ENCODE measurements at places on chromosomes 5 and 9. TPM values are rescaled to one million over a fixed set of nuclear protein-coding genes. Genes with fewer than 3 reads are reported as not detected.

The IL13 gene
- not detected for total RNA-seq

The PHYHD1 gene
- 3.4 TPM for total RNA-seq

The LHX6 gene
- not detected for total RNA-seq

The SRD5A1 gene
- 32.3 TPM for total RNA-seq

The CLIC3 gene
- 4.9 TPM for total RNA-seq

The TMEM250 gene
- total RNA-seq, result 31.9 TPM

The NUTM2G gene
- total RNA-seq, result 0.15 TPM

DNA sequence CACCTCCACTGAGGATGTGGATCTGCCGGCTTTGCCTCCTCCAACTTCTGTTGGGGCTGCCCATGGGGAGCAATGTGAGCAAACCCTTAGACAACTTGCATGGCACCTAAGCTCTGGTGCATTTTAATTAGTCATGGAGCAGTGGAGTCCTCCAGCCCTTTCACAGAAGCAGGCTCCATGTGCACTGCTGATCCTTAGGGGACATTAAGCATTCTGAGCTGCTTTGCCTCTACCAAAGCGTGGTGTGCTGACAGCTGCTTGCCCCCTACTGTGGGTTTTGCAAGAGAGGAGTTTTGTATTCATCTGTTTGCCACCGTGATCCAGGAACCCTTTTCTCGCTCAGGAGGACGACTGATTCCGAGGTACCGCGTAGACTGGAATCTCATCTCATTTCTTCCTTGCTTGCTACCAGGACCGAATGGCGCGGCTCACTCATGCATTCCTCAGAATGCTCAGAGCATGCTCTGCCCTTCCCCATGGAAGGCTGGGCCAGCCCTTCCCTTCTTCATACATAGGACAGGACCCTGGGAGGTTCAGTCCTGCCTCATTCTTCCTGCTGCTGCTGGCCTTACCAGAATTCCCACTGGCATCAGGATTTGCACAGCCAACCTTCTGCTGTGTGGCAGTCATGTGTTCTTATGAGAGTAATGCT is 432.5 kb downstream of the GADD45G start:
- no peaks in the 10 kb centered on the region for H3K36me3 ChIP-seq
- no peak overlapping the region for H3K27ac ChIP-seq
- H3K4me3 ChIP-seq, result no peak overlapping the region
- H3K4me1 ChIP-seq, result no peaks in the 10 kb centered on the region

The CAMK4 gene
- total RNA-seq, result 0.89 TPM

The CCNO gene
- total RNA-seq, result 1.7 TPM

The MIER3 gene
- total RNA-seq, result 22.7 TPM

DNA sequence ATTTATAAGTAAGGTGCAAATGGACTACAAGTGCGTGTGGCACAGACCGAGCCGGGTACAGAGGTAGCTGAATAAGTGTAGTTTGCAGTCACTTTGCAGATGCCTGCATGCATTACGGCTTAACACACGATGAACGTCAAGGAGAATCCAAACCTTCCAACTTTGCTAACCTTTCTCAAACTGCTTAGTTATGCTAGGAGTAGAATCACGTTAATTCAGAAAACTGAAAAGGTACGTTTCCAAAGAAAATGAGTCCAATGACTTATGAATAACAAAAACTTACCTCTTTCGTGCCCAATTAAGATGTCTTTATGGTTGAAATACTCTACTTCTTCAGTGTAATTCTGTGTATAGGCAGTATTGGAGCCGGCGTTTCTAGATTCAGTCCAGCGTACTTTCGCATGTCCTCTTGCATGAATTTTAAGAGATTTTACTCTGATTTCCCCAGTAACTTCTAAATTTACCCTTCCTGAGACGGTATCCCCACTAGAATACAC is 539 bp downstream of the ARRDC3 start:
- H3K27me3 ChIP-seq, result no peaks in the 10 kb centered on the region
- H3K36me3 ChIP-seq, result peaks cover 3% of the 10 kb centered on the region
- H3K27ac ChIP-seq, result peak overlapping the region; percentile 98
- H3K4me3 ChIP-seq, result peak overlapping the region; percentile 85

DNA sequence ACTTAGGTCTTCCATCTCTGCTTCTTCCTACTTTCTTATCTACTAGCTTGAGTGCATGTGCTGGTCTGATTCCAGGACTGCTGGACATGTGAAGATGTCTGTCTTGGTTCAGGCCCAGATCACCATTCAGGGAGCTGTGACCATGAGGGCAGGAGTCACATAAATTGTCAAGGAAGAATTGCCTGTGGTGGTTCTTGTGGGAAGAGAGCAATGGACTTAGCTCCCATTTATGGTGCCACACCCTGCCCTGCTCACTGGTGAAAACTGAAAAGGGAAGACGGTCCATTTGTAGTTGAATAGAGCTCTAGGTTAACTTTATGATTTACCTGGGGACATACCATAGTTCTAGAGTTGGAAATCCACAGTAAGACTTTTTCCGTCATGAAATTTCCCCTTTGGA is 244.3 kb upstream of the ZNF608 start:
- H3K27me3 ChIP-seq, result no peaks in the 10 kb centered on the region
- H3K27ac ChIP-seq, result no peak overlapping the region
- DNase-seq, result no peak
- H3K4me1 ChIP-seq, result peaks cover 13% of the 10 kb centered on the region

The EQTN gene
- not detected for total RNA-seq

GRCh38 chr9:113645227-113645977 is 181.9 kb downstream of the RGS3 start:
- H3K36me3 ChIP-seq, result no peaks in the 10 kb centered on the region
- no peak overlapping the region for H3K4me3 ChIP-seq
- peaks cover 25% of the 10 kb centered on the region for H3K4me1 ChIP-seq
- H3K27ac ChIP-seq, result no peak overlapping the region
- peak; percentile 47 for DNase-seq

DNA sequence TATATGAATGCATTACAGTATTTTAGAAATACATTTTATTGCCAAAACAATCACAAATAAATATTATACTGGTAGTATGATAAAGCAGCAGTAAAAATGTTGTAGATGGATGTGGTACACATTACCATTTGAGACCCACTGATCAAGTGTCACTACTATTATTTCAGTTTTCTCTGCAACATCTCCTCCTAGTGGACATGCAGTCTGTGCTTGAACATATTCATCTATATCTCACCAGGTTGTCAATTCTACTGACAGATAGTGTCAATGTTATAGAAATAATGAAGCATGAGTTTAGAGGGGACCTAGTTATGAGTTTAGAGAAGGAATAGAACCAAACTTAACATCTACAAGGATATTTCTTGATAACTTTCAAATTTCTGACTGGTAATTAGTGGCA is 39.2 kb upstream of the ELOVL7 start:
- H3K27me3 ChIP-seq, result no peaks in the 10 kb centered on the region
- no peak for DNase-seq
- H3K27ac ChIP-seq, result no peak overlapping the region
- peaks cover 25% of the 10 kb centered on the region for H3K36me3 ChIP-seq
- no peaks in the 10 kb centered on the region for H3K4me1 ChIP-seq

DNA sequence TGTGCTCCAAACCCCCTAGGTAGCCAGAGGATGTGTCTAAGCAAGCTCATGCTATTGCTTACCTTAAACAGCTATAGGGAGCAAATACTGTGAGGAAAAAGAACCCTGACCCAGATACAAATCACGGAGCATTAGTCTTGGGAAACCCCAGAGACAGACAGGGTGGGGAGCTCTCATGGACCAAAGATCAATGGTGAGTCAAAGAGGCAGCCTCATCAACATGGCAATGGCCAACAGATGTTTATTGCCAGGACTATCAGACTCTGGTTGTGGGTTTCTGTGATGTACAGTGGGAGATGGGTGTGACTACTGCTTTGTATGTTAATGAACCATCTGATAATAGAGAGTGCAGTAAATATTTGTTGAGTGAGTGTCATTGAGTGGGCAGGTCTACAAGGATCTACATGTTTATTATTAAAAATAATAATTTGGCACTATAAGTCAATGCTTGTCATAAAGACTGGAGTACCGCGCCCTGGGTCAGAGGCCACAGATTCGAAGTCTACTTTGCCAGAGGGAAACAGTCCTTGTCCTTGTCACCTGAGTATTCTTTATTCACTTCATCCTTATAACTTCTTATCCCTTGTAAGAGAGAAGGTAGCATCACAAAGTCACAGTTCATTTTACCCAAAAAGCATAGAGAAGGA is 56.5 kb upstream of the RAI14 start:
- DNase-seq, result no peak
- no peak overlapping the region for H3K27ac ChIP-seq
- H3K36me3 ChIP-seq, result peaks cover 1% of the 10 kb centered on the region
- H3K4me1 ChIP-seq, result peaks cover 23% of the 10 kb centered on the region
- no peak overlapping the region for H3K4me3 ChIP-seq

The ANKRD18B gene
- total RNA-seq, result 1.4 TPM

- peak overlapping the region; percentile 99 for H3K27ac ChIP-seq
- no peak for DNase-seq
- no peak overlapping the region for H3K4me3 ChIP-seq
- peaks cover 84% of the 10 kb centered on the region for H3K4me1 ChIP-seq
- no peaks in the 10 kb centered on the region for H3K27me3 ChIP-seq
Observed at GRCh38 chr9:120937596-120937995, 11.0 kb upstream of the TRAF1 start.

GRCh38 chr5:151451626-151452520 is 4.5 kb downstream of the SLC36A1 start:
- no peaks in the 10 kb centered on the region for H3K27me3 ChIP-seq
- H3K27ac ChIP-seq, result peak overlapping the region; percentile 95
- DNase-seq, result no peak
- H3K4me1 ChIP-seq, result peaks cover 62% of the 10 kb centered on the region

GRCh38 chr9:95438561-95439357 is 78.0 kb downstream of the PTCH1 start:
- no peak overlapping the region for H3K4me3 ChIP-seq
- H3K27ac ChIP-seq, result no peak overlapping the region
- no peaks in the 10 kb centered on the region for H3K36me3 ChIP-seq
- H3K4me1 ChIP-seq, result peaks cover 8% of the 10 kb centered on the region
- no peaks in the 10 kb centered on the region for H3K27me3 ChIP-seq

DNA sequence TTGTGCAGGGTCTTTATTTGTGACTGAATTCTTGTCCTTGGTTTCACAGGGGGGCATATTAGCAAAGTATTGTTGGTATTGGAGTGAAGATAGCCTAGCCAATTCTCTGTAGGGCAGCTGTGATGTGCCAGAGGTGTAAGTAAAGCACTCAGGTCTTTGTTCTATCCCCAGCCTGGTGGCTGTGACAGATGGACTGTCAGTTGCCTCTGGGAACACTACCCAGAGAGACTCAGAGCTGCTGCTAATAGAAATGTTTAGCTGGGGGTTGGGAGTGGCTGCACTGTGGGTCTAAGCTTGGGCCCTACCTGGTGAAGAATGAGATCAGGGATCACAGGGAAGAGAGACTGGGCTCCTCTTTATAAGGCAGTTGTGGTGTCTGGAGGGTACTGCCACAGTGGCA is 1006.5 kb upstream of the TYRP1 start:
- no peak for DNase-seq
- no peaks in the 10 kb centered on the region for H3K4me1 ChIP-seq
- H3K27ac ChIP-seq, result no peak overlapping the region
- H3K27me3 ChIP-seq, result peaks cover 2% of the 10 kb centered on the region
- H3K4me3 ChIP-seq, result no peak overlapping the region

The ZNF366 gene
- not detected for total RNA-seq

The NCS1 gene
- 56.6 TPM for total RNA-seq

The RORB gene
- not detected for total RNA-seq

The PDCD1LG2 gene
- total RNA-seq, result 1.1 TPM

DNA sequence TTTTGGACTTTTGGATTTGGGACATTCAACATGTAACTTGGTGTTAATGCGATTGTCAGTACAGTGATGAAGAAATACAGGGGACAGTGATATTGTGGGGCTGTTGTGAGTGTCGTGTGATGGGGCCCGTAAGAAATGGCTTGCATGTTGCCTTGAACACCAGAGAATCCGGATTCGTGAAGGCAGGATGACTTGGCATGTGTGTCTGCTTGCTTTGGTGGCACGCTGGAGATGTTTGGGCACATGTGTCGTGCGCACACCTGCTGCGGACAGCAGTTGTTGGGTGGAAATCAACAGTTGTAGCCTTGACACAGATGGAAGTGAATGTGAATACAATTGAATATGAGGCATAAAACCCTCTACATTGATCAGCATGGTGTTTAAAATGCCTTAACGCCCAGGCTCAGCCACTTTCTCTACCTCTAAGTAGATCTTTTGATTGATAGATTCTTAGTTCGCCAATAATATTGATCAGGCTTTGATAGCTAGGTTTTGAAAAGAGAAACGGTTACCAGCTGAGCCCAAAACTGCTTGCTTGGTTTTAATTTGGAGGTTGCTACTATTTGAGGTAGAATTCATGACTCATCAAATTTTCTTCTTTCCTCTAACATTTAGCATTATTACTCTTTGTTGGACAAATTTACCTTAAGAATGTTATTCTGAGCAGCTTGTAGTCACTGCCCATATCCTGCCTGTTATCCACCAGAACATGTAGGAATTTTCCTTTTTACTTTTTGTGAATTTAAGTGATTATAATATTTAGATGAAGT is 94.4 kb downstream of the TRIO start:
- no peaks in the 10 kb centered on the region for H3K27me3 ChIP-seq
- peaks cover 81% of the 10 kb centered on the region for H3K4me1 ChIP-seq
- H3K27ac ChIP-seq, result peak overlapping the region; percentile 79
- peaks cover 2% of the 10 kb centered on the region for H3K36me3 ChIP-seq

DNA sequence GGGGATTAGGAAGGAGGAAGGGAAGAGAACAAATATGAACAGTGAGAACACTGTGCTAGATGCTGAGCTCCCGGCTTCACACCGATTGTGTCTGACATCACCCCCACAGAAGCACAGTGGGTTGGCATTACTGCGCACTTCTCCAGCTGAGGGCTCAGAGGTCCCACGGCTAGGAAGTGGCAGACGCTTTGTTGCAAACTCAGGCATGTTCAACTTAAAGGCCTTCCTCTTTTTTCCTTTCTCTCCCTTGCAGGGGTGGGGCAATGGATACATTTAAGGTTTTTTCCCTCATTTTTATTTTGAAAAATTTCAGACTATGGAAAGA is 15.5 kb upstream of the SHB start:
- peaks cover 22% of the 10 kb centered on the region for H3K4me1 ChIP-seq
- no peak overlapping the region for H3K4me3 ChIP-seq
- no peak for DNase-seq

- H3K36me3 ChIP-seq, result peaks cover 22% of the 10 kb centered on the region
- H3K4me3 ChIP-seq, result no peak overlapping the region
- DNase-seq, result no peak
- H3K27ac ChIP-seq, result no peak overlapping the region
- H3K4me1 ChIP-seq, result no peaks in the 10 kb centered on the region
Observed at GRCh38 chr9:3852545-3852944, 326.7 kb upstream of the RFX3 start.

GRCh38 chr9:81395676-81396054 is 293.7 kb downstream of the TLE1 start:
- peaks cover 3% of the 10 kb centered on the region for H3K27me3 ChIP-seq
- H3K4me3 ChIP-seq, result no peak overlapping the region
- DNase-seq, result no peak
- no peak overlapping the region for H3K27ac ChIP-seq

The OLFM1 gene
- 1.2 TPM for total RNA-seq

All from chondrocyte (in vitro differentiated cells).